ENCODE measurements at places on chromosomes 1 and 21.

DNA sequence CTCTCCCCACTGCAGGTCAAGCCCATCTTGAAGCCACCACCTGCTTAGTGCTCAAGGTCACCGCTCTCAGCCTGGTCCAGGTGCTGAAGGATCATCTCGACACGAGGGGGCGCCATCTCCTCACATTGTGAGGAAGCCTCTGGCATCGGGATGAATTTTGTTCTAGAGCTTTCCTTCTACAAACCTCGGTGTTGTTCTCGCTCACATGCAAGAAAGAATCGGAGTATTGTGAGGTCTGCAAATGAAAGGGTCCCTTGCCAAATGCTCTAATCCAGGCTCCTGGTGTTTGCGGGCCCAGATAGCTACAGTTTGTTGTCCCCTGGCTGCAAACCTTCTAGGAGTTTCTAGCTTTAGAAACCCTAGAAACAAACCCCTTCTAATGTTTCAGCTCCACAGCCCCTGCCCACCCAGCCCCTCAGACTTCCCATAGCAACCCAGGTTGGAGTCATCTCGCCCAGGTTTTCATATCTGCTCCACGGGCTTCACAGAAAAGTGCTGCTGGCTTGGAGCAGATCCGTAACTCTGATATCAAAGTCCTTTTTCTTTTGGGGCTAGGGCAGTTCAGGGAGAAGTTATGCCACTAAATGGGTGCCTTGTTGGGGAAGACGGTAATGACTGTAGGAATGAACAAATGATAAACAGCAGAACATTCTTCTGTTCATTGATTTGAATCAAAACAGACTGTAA lies 8.6 kb upstream of the ATP5PO start:
- DNase-seq = no peak

GRCh38 chr1:24793447-24794129 lies 48.3 kb downstream of the CLIC4 start:
- no peak for DNase-seq

DNA sequence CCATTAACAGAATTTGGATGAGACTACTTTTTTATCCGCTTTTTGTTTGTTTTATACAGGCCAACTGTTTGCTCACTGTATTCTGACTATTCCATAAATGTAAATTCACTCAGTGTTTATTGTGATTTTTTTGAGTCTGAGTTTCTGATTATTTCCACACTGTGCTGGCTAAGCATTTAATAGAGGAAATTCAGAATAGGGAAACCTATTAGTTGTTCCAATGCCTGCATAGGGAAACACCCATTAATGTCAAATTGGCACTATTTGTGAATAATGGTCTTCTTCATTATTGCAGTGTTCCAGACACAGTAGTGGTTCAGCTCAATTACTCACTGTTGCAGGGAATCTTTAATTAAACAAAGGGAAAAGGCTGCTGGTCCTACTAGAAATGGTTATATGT lies 174.7 kb upstream of the SGIP1 start:
- DNase-seq = no peak

- DNase-seq = no peak
Measured at GRCh38 chr1:3924825-3925220, 24.8 kb upstream of the C1orf174 start.

- DNase-seq = no peak
Measured at GRCh38 chr1:167447521-167448136, 70.7 kb downstream of the CD247 start.

DNA sequence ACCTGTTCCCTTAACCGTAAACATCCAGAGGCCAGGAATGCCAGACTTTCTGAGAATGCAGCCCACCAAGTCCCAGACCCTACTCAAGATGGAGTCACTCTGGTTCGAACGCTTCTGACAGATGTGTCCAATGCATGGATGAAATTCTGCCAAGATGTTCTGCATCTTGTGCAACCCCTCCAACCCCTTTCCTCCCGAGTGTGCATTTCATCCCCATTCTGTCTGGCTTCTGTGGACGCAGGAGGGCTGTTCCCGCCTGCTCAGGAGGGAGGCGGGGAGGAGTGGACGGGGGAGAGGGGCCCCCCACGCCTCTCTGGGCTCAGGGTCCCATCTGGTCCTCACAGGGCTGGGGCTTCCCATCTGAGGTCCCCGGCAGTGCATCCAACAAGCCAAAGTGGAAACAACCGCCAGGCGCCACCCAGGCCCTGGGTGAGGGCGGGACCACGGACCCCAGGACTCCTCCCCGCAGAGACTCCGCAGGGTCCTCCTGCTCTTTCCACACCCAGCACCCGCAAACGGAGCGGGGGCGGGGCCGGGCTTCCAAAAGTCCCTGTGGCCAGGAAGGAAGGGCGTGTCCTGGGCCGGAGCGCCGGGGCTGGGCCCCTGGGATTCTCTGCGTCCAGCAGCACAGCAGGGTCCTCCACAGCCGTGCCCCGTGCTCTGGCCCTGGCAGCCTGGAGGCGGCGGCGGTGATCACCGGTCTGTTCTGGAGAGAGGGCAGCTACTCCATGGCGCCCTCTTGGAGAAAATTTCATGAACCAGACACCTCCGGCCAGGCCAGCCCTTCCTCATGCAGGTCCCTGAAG lies 27.8 kb upstream of the SUMO3 start:
- no peak for DNase-seq

DNA sequence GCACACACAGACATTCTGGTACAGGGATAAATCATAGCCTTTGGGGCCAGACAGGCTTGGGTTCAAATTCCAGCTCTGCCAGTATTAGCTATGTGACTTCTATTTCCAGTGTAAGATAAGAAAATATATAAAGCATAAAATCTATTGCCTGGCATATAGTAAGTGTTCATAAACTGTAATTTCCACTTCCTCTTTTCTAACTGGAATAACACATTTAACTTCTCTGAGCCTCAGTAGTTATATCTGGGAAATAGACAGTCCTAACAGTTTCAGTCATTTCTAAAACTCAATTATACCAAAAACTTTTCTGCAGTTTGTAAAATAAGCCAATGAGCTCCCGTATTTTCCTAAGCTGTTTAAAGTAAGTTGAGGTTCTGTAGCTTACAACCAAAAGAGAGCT lies 351.4 kb downstream of the ZNF326 start:
- DNase-seq = no peak

DNA sequence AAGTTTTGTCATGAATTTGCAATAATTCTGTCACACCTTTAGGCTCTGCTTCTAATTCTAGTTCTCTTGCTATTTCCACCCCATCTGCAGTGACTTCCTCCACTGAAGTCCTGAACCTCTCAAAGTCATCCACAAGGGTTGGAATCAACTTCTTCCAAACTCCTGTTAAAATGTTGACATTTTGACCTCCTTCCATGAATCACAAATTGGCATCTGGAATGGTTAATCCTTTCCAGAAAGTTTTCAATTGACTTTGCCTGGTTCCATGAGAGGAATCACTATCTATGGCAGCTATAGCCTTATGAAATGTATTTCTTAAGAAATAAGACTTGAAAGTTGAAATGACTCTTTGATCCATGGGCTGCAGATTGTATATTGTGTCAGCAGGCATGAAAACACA lies 19.7 kb upstream of the SFT2D2 start:
- DNase-seq = no peak

DNA sequence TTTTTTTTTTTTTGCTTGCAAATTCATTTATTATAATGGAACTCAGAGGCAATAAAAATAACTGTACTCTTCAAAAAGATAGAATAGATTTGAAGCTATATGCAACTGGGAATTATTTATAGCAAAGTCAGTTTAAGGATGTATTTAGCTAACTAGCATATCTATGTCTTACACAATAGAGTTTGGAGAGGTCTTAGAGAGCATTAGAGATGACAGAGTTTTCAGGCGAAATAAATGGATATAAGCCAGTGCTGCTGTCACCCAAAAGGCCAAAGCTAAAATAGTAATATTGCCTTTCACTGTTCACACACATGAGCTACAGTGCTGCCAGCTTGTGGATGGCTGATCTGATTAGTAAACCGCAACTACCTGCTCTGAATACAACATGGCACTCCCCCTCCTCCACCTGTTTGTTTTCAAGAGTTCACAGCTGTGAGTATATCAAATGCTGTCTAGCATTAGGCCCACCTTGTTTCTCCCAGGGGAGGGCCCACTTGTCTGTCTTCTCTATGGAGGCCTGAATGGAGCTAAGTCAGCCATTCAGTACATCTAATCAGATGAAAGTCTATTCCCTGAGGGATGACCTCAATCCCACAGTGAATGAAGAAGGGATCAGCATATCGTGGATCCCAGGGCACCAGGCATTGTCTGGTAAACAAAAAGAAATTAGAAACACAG lies 25.2 kb upstream of the SSX2IP start:
- no peak for DNase-seq

DNA sequence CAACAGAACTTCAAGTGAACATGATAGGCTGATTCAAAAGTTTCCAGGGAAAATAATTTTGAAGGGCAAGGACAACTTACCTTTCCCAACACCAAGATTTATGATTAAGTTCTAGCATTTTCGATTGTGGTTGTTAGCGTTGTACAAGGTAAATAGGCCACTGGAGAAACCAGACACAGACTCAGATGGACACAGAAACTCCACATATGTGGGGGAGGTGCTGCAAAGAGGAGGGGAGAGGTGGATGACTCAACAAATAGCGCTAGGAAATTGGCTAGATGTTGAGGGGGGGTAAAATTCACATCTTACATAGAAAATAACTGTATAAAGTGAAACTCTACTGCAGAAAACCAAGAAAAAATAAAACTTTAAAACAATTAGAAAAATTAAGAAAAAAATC lies 564.4 kb downstream of the MATN1 start:
- DNase-seq = no peak

- DNase-seq = no peak
Measured at GRCh38 chr1:237390823-237391222, 348.8 kb downstream of the RYR2 start.

DNA sequence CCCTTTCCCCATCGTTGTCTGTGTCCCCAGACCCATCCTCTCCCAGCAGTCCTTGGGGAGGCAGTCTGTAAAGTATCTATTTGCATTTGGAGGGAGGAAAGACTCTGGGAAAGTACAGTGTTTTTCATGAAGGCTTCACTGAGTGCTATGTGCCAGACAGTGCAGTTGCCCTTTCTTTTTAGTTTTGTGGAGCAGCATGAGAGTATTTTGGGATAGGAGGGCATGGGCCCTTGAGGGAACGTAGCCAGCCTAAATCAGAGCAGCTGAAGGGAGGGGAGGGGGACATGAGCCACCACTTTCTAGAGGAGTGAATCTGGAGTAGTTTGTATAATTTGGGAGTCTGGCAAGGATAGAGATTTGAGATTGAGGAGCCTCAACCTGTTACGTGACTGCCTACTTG lies 404.0 kb upstream of the KAZN start:
- no peak for DNase-seq

GRCh38 chr1:175824079-175824478 lies 80.7 kb upstream of the TNR start:
- DNase-seq = no peak

DNA sequence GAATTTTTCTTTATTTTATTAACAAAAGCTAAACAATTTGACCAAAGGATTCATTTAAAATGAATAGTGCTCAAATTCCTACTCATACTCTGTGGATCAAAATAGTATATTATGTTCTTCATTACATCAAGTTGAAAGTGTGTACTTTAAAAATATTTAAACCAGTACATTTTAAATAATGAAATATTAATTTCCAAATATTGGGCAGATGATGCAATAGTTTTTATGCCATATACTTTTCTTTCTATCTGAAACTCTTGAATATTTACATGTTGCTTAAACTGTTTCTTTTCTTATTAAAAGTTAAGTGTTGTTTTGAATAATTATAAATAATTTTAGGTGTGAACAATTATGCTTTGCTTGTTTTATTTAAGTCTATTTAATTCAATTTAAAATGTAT lies 144.7 kb upstream of the TMPRSS15 start:
- DNase-seq = no peak

GRCh38 chr1:118115567-118116295 lies 69.3 kb downstream of the SPAG17 start:
- no peak for DNase-seq

- DNase-seq = no peak
Measured at GRCh38 chr1:232944347-232944746, 6.1 kb upstream of the NTPCR start.

- no peak for DNase-seq
Measured at GRCh38 chr1:24987875-24988557, 57.9 kb upstream of the RUNX3 start.

DNA sequence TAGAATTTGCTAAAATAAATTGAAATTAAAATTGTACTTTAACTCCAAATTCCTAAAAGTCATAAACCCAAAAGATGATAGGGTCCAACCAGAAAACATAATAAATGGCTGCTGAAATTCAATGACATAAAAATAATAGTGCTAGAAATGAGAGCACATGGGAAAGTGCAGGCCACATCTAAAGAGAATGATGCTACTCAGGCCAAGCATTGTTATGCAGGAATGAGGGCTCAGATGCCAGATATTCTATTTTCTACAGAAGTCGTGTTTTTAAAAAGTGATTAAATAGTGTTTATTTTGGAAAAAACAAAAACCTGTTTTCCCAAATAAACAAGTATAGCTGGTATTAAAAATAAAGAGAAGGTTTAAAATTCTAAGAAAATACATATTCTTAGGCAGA lies 234.4 kb downstream of the KCNT2 start:
- no peak for DNase-seq

GRCh38 chr1:166980818-166981217 lies 5.5 kb upstream of the ILDR2 start:
- DNase-seq = no peak

- DNase-seq = no peak
Measured at GRCh38 chr1:83545066-83545862, 453.7 kb downstream of the TTLL7 start.

DNA sequence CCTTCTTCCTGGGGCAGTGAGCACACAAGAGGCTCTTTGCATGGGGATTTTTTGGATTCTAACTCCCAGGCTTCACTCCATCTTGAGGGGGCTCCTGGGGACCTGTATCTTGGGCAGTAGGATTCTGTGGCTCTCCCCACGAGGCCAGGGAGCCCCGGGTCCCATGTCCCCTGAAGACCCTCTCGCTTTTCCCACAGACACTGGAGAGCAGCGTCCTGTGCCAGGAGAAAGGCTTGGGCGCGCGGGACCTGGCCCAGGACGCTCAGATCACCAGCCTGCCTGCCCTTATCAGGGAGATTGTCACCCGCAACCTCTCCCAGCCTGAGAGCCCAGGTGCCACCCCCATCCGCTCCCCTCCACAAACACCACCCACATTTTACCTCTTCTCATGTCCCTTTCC lies 735 bp downstream of the CROCC start:
- DNase-seq = no peak

DNA sequence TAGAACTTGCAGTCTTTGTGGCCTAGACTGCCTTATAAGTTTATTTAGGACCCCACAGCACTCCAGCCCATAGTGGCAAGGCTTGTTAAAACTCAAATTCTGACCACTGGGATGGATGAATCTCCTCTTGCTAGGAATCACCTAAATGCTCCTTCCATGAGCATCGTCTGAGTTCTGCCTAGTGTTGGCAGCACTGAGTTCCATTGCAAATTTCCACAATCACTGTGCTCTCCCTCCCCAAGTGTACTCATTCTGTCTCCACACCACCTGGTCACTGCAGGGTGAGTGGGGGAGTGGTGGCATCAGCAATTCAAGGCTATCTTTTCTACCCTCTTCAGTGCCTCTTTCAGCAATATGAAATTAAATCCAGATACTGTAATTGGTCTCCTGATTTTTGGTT lies 46.7 kb upstream of the PTBP2 start:
- DNase-seq = no peak

- DNase-seq = no peak
Measured at GRCh38 chr1:183418696-183419095, 516 bp upstream of the NMNAT2 start.

GRCh38 chr1:201945863-201946223 lies 505 bp downstream of the LMOD1 start:
- DNase-seq = no peak

- no peak for DNase-seq
Measured at GRCh38 chr1:183144752-183145151, 41.3 kb upstream of the LAMC2 start.

Measured in vagina (tissue), 2 donors.